ENCODE measurements at places on chromosomes 7 and 10. TPM values are rescaled to one million over a fixed set of nuclear protein-coding genes. Genes with fewer than 3 reads are reported as not detected.
A peak's percentile ranks its signal among the peaks of the same experiment; 100 is the strongest.

Gene CDK1
- 17.4 TPM for total RNA-seq

Gene NPFFR1
- 0.32 TPM for total RNA-seq

Gene AKR1C8
- total RNA-seq, result not detected

Gene CAMK1D
- total RNA-seq, result 11.8 TPM

Gene GRID2IP
- total RNA-seq, result 1.1 TPM

GRCh38 chr10:51106311-51106945, 32.1 kb downstream of the PRKG1 start:
- no peak overlapping the region for H3K4me3 ChIP-seq
- no peak for DNase-seq
- no peaks in the 10 kb centered on the region for H3K36me3 ChIP-seq
- H3K27ac ChIP-seq, result no peak overlapping the region

DNA sequence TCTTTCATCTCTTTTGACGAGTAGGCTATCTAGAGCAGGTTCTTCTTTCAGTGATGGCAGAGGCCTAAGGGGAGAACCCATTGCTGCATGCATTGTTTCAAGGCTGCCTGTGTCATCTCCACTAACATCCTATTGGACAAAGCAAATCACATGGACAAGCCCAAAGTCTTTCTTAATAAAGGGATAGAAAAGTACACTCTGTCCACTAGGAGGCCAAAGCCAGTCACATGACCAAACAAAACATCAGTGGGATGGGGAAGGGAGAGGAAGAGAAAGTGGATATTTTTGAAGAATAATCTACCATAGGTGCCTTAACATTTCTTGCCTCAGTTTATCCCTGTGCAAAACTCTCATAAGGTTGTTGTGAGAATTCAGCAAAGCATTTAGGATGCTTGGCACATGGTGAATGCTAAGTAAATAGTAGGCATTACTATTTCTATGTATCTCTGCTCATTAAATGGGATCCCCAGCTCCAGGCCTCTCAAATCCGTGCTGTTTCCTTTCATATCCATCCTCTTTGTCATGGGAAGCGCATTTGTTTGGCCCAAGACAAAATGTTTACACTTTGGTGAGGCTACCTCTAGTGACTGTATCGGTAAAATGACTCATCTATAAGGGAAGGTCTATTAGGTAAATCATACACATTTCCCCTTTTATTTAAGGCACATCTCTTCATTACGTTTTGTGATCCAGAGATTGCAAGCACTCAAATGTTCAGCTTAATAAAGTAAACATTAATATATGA, 16.7 kb upstream of the CADPS2 start:
- no peaks in the 10 kb centered on the region for H3K36me3 ChIP-seq
- H3K27me3 ChIP-seq, result no peaks in the 10 kb centered on the region
- DNase-seq, result no peak
- H3K4me3 ChIP-seq, result no peak overlapping the region

DNA sequence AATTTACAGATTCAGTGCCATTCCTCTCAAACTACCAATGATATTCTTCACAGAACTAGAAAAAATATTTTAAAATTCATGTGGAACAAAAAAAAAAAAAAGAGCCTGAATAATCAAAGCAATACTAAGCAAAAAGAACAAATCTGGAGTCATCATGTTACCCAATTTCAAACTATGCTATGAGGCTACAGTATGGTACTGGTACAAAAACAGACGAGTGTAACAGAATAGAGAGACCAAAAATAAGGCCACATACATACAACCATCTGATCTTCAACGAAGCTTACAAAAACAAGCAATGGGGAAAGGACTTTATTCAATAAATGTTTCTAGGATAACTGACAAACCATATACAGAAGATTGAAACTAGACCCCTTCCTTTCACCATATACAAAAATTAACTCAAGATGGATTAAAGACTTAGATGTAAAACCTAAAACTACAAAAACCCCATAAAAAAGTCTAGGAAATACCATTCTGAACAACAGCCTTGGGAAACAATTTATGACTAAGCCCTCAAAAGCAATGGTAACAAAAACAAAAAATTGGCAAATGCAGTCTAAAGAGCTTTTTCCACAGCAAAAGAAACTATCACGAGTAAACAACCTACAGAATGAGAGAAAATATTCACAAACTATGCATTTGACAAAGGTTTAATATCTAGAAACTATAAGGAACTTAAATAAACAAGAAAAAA, 207.7 kb downstream of the PTN start:
- H3K36me3 ChIP-seq, result no peaks in the 10 kb centered on the region
- H3K27ac ChIP-seq, result no peak overlapping the region
- H3K4me1 ChIP-seq, result no peaks in the 10 kb centered on the region
- no peak overlapping the region for H3K4me3 ChIP-seq

DNA sequence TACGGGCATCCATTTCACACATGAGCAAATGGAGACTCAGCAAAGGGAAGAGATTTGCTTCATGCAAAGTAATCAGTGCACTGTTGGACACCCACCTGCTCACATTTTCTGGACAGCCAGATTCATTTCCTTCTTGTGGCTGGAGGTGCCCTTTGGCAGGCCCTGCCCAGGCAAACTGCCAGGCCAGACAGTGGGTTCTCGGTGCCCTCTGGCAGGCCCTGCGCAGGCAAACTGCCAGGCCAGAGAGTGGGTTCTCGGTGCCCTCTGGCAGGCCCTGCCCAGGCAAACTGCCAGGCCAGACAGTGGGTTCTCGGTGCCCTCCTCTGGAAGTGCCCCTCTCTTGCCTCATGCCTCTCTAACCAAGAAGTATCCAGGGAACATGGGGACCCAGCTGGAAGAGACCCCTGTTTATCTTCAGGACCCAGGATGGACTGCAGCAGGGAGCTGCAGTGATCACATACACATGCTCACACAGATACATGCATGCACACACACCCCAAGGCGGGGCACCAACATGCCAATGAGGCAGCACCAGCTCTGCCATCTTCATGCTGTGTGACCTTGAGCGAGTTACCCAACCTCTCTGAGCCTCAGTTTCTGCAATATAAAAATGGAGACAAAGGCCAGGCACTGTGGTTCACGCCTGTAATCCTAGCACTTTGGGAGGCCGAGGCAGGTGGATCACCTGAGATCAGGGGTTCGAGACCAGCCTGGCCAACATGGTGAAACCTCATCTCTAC, 67.1 kb downstream of the OAT start:
- no peak for DNase-seq
- H3K4me3 ChIP-seq, result no peak overlapping the region
- no peaks in the 10 kb centered on the region for H3K36me3 ChIP-seq
- H3K27me3 ChIP-seq, result no peaks in the 10 kb centered on the region

DNA sequence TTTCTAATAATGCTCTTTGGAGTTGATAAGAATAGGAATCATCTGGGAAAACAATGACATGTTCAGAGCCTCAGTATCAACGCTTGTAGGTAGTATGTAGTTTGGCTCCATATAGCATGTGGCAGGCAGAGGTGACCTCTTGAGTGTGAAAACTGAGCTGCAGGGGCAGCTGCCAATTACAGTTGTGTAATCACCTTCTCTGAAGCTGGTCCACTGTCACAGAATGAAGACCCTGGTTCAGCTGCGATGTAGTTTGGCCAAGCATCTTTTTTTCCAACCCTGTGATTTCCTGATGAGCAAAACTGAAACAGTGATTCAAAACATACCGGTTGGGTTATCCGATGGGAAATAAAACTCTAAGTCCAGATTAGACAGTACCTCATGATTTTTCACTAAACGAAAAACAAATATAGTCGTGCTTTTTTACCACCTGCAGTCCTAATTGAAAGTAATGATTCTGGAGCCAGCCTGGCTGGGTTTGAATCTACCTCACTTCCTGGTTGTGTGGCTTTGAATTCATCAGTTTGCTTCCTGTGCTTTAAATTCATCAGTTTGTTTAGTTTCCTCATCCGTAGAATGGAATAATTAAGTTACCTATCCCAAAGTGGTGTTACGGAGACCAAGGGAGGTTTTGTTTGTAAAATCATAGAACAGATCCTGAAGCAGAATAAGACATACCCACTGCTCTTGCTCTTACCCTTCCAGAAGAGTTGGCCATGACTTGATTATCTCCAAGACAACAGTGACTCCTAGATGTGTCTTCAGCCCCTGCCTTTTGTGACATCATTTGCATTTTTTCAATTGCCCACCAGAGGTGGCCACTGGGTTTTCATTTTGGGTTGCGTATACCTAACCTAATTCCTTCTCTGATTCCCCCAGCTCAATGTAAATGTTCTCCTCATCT, 87.4 kb downstream of the CELF2 start:
- no peaks in the 10 kb centered on the region for H3K36me3 ChIP-seq
- no peak overlapping the region for H3K27ac ChIP-seq

DNA sequence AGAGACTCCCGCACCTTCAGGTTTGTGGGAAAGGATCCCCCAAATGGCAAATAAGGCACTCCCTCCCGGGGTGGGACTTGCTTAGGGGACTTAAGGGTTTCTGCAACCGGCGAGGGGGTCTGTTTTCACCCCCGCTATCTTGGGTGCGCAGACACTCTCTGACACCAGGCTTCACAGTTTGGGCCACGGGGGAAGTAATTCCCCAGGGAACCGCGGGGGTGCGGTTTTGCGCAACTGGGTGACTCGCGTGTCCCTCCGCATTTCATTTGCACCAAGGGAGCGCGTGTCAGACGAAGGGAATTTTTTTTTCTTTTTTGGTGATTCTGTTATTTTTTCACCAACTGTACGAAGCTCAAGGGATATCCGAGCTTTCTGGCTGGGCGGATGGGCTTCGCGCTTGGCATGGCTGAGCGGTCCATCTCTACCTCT, 1.7 kb downstream of the GRM8 start:
- H3K4me1 ChIP-seq, result peaks cover 15% of the 10 kb centered on the region
- H3K4me3 ChIP-seq, result peak overlapping the region; percentile 83
- DNase-seq, result no peak
- no peak overlapping the region for H3K27ac ChIP-seq
- peaks cover 13% of the 10 kb centered on the region for H3K27me3 ChIP-seq
- no peaks in the 10 kb centered on the region for H3K36me3 ChIP-seq

DNA sequence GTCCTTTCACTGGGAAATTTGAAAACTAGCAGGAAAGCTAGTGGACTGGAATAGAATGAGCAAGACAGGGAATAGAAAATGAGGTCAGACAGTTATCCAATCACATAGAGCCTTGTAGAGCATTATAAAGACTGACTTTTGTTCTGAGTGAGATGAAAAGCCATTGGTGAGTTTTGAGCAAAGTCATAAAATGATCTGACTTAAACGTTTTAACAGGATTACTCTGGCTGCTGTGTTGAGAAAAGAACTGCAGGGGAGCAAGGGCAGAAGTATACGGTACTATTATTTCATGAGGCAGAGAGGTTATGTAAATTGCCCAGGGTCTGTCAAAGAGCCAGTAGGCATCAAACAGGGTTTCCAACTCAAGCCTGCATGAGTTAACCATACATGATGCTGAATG, 393.4 kb downstream of the TFEC start:
- no peak for DNase-seq
- no peaks in the 10 kb centered on the region for H3K4me1 ChIP-seq

GRCh38 chr10:71088054-71088453, 124.3 kb upstream of the UNC5B start:
- no peak overlapping the region for H3K4me3 ChIP-seq
- H3K4me1 ChIP-seq, result no peaks in the 10 kb centered on the region
- H3K27ac ChIP-seq, result no peak overlapping the region
- no peak for DNase-seq
- no peaks in the 10 kb centered on the region for H3K27me3 ChIP-seq

- DNase-seq, result no peak
- no peak overlapping the region for H3K27ac ChIP-seq
- no peaks in the 10 kb centered on the region for H3K27me3 ChIP-seq
- no peaks in the 10 kb centered on the region for H3K4me1 ChIP-seq
- H3K36me3 ChIP-seq, result no peaks in the 10 kb centered on the region
These were observed 20.9 kb upstream of the ARHGAP22 start for GRCh38 chr10:48625826-48626134.

GRCh38 chr10:12868229-12868628, 133.3 kb downstream of the CCDC3 start:
- no peaks in the 10 kb centered on the region for H3K36me3 ChIP-seq
- H3K4me3 ChIP-seq, result no peak overlapping the region
- peaks cover 7% of the 10 kb centered on the region for H3K4me1 ChIP-seq
- no peak for DNase-seq
